ENCODE measurements at places on chromosomes 5 and 9. TPM values are rescaled to one million over a fixed set of nuclear protein-coding genes. Genes with fewer than 3 reads are reported as not detected.
A peak's percentile ranks its signal among the peaks of the same experiment; 100 is the strongest.

Gene EIF4E1B
- total RNA-seq: 1.1 TPM

Gene NRARP
- total RNA-seq: 52.4 TPM

- DNase-seq: no peak
These were observed 34.8 kb downstream of the GSN start for GRCh38 chr9:121302786-121303185.

DNA sequence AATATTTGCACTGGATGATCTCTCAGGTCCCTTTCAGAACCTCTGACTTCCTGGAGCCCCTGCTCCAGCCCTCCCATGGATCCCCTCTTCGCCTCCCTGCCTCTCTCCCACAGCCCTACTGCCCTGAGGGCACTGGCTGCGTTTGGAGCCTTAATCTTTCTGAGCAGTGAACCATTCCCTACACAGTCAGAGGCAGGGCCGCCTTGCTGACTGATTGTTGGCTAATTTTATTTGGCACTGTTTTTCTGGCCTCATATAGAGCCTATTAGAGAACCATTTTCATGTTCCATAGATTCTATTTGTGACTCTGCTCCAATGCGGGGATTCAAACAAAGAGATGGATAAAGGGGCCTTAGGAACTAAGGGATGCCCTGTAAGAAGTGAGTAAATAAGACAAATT is 91.1 kb downstream of the BRINP1 start:
- peak; percentile 21 for DNase-seq

DNA sequence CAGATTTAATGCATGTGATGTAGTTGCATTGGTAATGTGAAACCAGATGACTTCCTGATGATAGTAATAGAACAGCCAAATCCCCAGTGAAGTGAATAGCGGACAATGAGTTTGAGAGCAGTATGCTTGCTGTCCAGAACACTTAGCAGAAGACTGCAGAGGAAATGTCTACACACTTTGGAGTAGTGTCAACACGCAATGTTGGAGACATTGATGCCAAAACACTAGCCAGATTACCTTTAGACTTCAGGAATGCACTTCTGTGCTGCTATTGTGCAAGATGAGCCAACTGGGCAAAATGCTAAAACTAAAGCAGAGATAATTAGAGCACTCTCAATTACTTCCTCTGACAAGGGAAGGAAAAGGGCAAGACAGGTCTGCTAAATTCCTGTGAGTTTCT is 176.7 kb downstream of the PRDM9 start:
- no peak for DNase-seq
